ENCODE measurements at places on chromosomes 11 and 22.

- no peak for DNase-seq
Measured at GRCh38 chr11:13963949-13964770, 1.6 kb downstream of the SPON1 start.

GRCh38 chr11:84993386-84993785, 633.8 kb downstream of the DLG2 start:
- DNase-seq, result no peak

DNA sequence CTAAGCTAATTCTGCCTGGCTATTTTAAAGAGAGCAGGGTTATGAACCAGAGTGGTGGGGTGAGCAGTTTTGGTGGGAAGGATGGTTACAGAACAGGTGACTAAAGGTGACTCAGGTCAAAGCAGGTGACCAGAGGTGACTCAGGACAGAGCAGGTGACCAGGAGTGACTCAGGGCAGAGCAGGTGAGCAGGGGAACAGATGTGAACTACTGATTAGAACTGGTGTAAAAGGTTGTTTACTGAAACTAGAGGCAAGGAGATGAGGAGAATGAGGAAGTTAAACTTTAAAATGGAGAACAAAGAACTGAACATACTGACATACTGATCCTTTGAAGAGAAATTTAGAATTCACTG, 15.4 kb upstream of the HYLS1 start:
- no peak for DNase-seq

GRCh38 chr22:28874811-28875320, 8.5 kb upstream of the ZNRF3 start:
- DNase-seq, result no peak

GRCh38 chr11:14042686-14043465, 80.4 kb downstream of the SPON1 start:
- DNase-seq, result no peak

- no peak for DNase-seq
Measured at GRCh38 chr22:36136475-36136874, 24.1 kb downstream of the APOL3 start.

DNA sequence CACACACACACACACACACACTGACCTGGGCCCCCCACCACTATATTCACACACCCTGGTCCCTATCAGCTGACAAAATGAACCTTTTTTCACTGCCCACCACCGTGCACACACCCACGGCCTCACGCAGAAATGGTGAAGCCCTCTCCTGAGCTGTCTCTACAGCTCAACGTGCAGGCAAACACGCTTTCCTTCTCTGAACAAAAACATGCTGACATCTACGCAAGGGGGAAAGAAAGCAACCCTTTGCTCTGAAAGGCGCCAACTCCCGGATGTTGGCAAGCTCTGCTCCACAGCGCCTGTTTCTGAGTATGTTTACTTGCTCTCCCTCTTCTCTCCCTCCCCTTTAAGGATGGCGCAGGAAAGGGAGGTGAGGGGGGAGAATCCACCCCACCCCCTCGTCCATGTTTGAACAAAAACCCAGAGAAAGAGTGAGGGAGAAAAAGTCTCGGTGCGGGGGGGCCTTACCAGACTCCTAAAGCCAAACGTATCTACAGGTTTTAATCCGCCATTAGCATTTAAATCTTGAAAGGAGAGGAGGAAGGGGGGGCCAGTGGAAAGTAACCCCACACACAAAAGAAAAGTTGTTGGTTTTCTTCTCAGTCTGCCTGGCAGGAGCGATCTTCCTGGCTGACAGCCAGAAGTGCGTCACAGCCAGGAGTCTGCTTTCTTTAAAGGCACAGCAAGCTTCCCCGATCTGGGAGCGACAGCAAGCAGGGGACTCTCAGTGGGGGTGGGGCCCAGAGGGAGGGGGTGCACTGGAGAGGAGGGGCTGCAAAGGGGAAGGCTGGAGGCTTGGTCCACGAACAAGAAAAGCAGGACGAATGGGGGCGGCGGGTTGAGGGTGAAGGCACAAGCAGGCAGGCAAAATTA, 39.6 kb downstream of the NUMA1 start:
- peak; percentile 62 for DNase-seq

- DNase-seq, result no peak
Measured at GRCh38 chr11:81874635-81875034, 859.0 kb downstream of the FAM181B start.

- no peak for DNase-seq
Measured at GRCh38 chr22:28674121-28674563, 5.5 kb downstream of the TTC28 start.

DNA sequence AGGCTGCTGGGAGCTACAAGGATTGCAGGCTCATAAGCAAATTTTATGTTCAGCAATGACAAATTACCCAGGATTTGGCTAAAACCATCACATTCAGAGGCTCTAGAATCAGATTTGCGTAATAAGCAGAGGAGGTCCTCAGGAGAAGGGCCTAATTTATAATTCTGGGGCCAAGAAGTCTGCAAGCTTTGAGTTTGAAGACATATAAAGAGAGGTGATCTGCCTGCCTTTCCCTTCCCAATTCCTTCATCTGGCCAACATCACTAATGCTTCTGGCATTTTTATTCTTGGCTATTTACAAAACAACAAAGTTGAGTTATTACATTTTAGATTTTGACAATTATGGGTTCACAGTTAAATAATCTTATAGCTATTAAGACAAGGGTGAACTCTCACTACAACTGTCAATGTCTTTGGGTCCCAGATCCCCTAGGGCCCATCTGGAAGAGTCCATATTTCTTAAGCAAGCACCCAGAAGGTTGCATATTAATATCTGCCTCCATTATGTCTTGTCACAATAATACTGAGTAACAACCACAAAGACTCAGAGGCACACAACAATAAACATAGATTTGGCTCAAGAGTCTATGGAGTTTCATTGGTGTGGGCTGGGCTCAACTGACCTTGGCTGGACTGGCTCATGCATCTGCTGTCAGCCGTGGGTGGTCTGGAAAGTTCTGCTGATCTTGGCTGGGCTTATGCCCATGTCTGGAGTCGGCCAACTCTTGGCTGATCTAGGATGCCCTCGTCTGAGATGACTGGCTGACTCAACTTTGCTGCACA, 67.2 kb upstream of the CD82 start:
- DNase-seq, result no peak

DNA sequence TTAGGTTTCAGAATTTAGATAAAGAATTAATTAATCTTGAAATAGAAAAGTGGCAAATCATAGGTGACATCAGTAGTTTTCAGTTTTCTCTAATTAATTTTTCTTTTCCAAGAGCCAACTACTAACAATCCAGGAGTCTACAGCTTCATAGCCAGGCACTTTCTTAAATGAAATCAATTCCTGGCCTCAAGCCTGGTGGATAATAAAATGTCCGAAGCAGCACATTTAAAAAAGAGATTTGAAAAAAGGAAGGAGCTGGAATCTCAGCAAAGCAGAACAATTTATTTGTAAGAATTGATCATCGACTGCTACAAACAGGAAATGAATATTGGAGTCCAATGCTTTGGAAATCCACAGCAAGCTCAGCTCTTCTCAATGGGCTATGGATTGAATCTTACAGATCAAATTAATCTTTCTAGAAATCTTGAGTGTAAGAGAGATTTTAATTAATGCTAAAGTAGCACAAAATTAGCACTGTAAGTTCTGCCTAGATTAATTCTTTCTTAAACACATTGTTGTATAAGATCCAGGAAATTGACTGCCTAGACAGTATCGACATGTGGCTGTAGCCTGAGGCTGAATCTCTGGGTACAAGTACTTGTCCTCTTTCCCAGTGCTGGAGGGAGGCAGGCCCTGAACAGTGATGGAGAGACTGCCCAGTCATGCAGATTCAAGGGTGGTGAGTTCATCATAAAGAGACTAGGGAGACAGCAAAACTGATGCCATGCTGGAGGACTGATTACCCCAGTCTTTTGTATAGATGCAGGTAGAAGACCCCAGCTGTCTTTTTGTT, 167.8 kb upstream of the POU2AF2 start:
- no peak for DNase-seq

- DNase-seq, result no peak
Measured at GRCh38 chr22:47372111-47372581, 609.7 kb downstream of the TBC1D22A start.

- DNase-seq, result no peak
Measured at GRCh38 chr11:16804104-16804947, 65.9 kb downstream of the C11orf58 start.

- no peak for DNase-seq
Measured at GRCh38 chr11:86949995-86950660, 5.1 kb downstream of the FZD4 start.

- DNase-seq, result no peak
Measured at GRCh38 chr22:49340406-49340805, 487.3 kb downstream of the BRD1 start.

DNA sequence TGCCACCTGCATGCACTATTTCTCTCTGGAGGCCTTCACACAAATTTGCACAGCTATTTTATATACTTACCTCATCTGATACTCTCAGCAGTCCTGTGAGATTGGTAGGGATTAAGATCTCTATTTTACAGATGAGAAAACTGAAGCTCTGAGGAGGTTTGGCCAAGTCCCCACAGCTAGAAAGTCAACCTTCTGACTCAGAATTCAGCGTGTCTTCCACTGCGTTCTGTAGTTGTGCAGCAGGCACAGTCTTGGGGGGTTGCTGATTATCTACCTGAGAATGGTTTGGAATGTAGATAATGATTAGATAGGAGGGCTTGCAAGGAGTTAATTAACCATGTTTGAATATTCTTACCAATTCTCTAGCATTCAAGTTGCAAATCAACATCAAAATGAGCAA, 2.5 kb upstream of the SORL1 start:
- DNase-seq, result no peak

GRCh38 chr11:1553808-1554594, 18.1 kb downstream of the DUSP8 start:
- no peak for DNase-seq

GRCh38 chr11:67502328-67502979, 2.7 kb downstream of the PITPNM1 start:
- no peak for DNase-seq

- no peak for DNase-seq
Measured at GRCh38 chr11:121886005-121886734, 229.8 kb downstream of the BLID start.

DNA sequence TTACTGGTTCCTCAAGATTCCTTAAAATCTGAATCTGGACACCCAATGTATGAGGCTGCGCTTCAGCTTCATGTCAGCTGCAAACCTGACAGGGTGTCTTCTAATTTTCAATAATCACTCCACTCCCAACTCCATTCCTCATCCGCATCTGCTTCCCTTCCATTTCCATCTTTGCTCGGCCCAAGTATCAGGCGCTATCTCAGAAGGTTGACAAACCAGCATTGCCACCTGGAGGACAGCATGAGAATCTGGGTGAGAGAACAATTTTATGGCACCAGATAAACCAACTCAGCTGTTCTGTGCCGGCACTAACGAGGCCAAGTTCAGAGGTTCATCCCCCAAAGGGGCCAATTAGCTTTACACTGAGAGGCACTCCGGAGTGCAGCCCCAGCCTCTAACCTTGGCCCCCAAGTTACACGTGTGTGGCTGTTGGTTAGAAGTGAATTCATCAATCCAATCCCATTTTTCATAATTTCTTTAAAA, 79.1 kb upstream of the LMO2 start:
- DNase-seq, result no peak

- peak; percentile 55 for DNase-seq
Measured at GRCh38 chr11:61587951-61588727, 7.3 kb upstream of the SYT7 start.

DNA sequence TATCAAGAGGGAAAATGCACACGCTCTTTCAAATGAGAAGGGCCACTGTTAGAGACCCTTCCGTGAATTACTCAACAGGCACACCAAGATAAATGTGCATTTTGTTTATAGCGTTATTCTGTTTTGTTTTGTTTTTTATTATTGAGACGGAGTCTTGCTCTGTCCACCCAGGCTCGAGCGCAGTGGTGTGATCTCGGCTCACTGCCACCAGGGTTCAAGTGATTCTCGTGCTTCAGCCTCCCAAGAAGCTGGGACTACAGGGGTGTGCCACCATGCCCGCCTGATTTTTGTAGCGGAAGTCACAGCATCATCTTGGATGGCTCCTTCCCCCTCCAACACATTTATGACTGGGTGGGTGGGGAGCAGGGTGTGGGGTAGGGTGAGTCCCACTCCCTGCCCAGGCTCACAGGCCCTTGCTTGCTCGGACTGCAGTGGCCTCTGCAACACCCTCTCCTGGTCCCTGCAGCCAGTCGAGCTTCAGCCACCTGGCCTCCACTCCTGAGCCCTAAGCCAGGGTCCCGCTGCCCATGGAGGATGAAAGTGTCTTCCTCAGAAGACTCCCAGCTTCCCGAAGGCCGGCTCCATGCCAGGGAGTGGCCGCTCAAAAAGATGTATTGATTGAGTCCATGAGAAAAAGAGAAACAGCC, 68.0 kb downstream of the RTL6 start:
- no peak for DNase-seq

- no peak for DNase-seq
Measured at GRCh38 chr11:74683279-74683871, 47.9 kb downstream of the CHRDL2 start.

DNA sequence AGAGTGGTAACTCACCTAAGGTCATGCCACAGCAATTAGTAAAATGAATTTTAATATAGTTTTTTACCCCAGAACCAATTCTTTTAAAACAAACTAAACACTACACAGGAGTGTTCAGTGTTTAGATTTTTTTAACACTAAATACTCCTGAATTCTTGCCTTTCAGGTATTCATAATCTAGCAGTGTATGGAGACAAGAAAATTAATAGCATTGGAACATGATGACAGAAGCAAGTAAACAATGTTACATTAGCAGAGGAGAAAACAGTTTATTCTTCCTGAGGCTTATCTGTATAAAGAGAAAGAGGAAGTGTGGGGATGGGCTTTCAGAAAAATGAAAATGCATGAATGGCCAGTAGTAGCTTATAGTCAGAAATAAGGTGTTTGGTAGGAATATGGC, 222.1 kb upstream of the FAT3 start:
- DNase-seq, result no peak

DNA sequence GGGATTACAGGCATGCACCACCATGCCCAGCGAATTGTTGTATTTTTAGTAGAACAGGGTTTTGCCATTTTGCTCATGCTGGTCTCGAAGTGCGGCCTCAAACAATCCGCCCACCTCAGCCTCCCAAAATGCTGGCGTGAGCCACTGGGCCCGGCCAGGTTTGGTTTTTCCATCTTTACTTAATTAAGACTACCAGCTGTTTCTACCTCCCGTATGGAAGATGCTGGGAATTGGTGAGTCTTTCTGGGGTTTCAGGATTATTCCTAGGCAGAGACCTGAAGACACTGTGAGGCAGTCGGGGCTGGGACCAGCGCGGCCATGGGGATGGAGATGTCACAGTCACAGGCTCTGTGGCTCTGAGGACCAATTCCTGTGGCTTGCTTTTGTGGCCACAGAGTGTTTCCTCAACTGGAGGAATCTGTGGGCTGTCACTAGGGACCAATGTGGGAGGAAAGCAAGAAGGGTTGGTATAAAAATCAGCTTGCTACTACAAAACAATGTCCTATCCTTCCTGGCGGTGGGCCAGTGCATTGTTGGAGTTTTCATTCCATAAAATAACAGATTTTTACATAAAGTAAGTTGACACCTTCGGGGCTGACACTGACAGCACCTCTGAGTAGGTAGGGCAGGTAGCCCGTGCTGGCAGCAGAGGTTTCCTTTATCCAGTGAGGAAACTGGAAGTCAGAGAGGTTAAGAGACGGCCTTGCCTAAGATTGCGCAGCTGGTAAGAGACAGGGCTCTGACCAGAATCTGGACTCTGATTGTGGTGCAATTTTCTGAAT, 8.4 kb upstream of the FTH1 start:
- no peak for DNase-seq

GRCh38 chr11:108002476-108002875, 6.2 kb upstream of the CUL5 start:
- DNase-seq, result no peak
